ENCODE measurements at places on chromosomes 2 and 18. TPM values are rescaled to one million over a fixed set of nuclear protein-coding genes. Genes with fewer than 3 reads are reported as not detected.

PCBP1 gene
- 370 TPM for total RNA-seq

DLX2 gene
- total RNA-seq: not detected

IL1A gene
- total RNA-seq: 0.42 TPM

SFT2D3 gene
- 16.6 TPM for total RNA-seq

ADCYAP1 gene
- total RNA-seq: not detected

Data from naive thymus-derived CD4-positive, alpha-beta T cell (primary cell).